ENCODE measurements at places on chromosomes 6 and 20. TPM values are rescaled to one million over a fixed set of nuclear protein-coding genes. Genes with fewer than 3 reads are reported as not detected.
A peak's percentile ranks its signal among the peaks of the same experiment; 100 is the strongest.

DNA sequence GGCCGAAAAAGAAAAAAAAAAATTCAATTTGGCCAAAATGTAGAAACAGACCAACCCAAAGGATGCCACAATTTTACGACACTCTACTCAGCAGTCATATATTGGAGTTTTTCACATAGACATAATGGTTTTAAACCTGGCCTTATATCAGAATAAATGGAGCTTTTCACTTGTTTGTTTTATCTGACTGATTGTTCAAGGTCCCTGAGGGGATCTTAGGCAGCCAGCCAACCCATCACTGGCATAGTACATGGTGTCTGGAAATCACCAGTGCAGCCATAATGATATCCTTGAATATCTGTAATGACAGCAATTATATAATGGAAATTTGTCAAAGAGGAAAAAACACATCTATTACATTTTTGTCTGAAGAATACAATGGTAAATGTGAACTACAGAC is 96.9 kb downstream of the PRSS35 start:
- DNase-seq: no peak

- peak; percentile 79 for DNase-seq
Measured at GRCh38 chr6:84976526-84977362, 212.3 kb upstream of the TBX18 start.

- DNase-seq: peak; percentile 95
Measured at GRCh38 chr6:112683926-112684325, 336.8 kb downstream of the RFPL4B start.

- no peak for DNase-seq
Measured at GRCh38 chr20:25191051-25191450, 4.5 kb upstream of the ENTPD6 start.

DNA sequence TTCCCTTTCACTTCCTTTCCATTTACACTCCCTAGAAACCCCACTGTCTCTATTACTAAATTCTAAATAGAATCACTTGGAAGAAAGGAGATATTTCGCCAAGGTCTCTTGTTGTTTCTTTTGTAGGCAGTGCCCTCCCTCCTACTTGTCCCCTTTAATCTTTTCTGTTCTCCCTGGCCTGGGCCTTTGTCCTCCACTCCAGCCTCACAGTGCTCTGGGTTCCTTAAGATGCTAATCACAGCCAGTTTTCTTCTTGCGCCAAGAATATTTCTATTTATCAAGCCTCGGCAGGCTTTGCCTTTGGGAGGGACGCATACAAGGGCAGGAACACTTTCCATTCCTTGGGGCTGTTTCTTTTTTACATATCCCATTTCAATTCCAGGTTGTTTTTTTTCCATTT is 520.6 kb upstream of the CHD6 start:
- no peak for DNase-seq

- no peak for DNase-seq
Measured at GRCh38 chr6:107540465-107540857, 50.5 kb downstream of the SOBP start.

GRCh38 chr6:14665827-14666724 is 548.5 kb downstream of the CD83 start:
- DNase-seq: peak; percentile 59

GRCh38 chr20:35618263-35619131 is 2.9 kb downstream of the SPAG4 start:
- DNase-seq: peak; percentile 59

DNA sequence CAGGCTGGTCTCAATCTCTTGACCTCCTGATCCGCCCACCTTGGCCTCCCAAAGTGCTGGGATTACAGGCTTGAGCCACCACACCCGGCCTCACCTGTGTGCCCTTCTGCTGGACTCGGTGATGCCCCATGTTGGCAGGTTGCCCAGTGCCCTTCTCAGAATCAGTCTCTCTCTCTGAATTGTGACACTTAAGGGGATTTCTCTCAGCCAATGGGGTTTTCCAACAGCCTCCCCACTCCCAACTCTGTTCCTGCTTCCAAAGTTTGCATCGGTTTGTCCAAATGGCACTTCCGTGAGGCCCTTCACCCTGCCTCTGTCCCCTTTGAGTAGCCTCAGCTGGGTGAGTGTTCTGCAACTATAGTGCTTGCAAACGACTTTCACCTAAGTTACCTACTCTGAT is 3.1 kb upstream of the MRPS10 start:
- DNase-seq: no peak

GRCh38 chr6:7074870-7075269 is 32.9 kb upstream of the RREB1 start:
- no peak for DNase-seq

DNA sequence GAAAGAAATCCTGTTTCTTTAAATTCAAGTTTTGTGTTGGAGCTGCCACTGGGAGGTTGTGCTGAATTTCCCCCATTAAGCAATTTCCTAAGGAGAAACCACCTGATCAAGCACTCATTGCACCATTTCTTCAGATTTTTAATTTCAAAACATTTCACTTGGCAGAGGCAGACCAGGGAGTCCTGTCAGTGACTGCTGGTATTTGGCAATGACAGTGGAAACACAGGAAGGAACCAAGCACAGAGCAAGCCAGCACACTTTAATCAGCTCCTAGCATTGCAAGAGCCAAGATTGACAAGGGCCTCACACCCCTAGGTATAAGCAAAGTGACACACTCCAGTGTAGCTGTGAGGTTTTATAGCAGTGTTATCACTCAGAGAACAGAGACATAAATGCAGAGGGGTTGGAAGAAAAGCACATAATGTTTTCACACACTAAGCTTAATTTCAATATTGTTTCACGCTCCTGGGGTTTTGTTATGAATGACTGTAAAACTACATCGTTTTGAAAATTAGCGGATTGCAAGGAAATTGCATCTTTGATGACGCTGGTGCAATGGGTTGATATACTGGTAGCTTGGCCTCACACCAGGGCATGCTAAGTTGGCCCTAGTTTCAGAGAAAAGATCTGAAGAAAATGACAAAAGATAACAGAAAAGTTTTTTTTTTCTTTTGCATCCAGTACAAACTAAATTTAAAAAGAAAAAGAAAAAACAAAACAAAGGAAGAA is 768.4 kb downstream of the TFAP2A start:
- DNase-seq: peak; percentile 36

DNA sequence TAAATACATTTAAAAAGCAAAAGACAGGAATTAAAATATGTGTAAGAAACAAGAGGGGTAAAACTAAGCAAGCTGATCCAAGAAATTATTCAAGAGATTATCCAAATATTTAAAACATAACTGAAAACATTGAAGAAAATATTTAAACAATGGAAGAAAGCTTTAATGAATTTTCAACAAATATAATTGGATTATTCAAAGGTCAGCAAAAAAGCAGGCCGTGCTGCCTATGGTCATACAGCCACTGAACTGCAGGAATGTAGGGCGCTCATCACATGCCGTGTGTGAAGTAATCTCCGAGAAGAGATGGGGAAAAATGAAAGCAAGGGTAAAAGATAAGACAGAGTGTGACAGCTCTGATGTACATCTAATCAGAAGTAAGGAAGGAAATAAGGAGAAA is 1195.4 kb upstream of the EYS start:
- DNase-seq: no peak

DNA sequence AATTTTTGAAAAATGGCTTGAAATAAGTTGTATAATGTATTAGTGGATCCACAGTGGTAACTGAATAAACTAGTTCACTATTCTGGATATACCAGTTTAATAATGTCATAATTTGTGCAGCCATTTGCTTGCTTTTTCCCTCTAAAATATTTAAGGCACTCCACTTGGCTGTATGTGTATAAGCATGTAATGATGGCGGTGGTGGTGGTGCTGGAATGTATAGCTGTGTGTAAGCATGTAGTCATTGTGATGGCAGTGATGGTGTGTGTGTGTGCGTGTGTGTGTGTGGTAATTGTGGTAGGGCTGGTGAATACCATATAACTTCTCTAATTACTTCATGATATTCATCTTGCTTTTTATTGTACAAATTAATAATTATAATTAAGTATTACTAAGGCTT is 89.2 kb upstream of the HIVEP1 start:
- DNase-seq: no peak

- no peak for DNase-seq
Measured at GRCh38 chr20:19621072-19621471, 137.0 kb upstream of the RIN2 start.

DNA sequence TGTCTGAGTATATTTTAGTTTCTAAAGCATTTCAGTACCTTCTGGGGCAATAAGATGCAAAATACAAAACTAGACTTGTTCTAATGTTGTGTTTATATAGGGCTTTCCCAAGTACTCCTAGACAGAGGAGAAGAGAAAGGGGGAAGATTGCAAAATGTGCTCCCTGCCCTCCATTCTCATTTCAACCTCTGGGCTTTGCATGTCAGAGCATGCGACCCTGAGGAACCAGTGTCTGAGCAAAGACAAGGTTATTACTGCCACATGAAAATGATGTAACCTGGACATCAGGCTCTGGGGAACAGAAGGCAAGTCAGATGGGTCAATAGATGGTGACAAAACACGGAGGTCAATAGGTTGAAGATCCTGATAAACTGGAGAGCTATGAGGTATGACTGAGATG is 253.5 kb upstream of the TCF21 start:
- DNase-seq: no peak

DNA sequence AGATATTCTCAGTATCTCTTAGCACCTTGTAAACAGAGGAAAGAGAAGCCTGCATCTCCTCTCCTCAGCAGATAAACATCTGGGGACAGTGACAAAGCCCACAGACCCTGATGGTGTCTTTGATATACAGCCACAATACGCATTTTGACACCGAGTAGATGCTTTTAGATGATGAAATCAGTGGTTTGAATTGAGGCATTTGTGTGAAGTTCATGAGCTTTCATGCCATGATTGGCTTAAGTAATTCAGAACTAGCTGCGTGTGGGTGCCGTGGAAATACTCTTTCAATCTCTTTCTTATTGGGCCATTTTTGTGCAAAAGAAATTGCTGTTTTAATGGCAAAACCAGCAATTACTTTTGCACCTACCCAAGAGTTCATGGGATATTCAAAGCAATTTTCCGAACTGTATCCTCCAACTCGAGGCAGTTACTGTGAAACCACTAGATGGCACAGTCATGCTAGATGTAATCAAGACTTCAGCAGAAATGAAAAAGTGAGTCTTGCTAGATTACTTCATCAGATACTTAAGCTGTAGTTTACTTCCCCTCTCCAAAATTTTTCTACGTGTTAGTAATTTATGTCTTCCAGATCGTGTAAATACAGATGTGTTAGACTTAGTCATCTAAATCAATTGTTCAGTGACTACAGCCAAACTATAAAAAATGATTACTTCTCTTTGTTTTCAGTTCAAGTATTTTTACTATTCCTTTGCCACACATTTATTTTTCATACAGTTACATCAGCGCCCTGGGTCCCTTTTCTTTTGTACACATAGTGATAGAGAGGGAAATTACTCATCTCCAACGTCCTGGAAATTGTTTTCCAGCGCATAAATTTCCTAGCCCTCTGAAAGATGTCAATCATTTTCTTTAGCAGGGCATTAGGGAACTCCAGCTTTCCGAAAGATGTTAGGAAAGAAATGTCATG is 49.4 kb downstream of the IYD start:
- DNase-seq: peak; percentile 96

GRCh38 chr20:44728801-44729443 is 13.8 kb downstream of the CCN5 start:
- DNase-seq: peak; percentile 64

DNA sequence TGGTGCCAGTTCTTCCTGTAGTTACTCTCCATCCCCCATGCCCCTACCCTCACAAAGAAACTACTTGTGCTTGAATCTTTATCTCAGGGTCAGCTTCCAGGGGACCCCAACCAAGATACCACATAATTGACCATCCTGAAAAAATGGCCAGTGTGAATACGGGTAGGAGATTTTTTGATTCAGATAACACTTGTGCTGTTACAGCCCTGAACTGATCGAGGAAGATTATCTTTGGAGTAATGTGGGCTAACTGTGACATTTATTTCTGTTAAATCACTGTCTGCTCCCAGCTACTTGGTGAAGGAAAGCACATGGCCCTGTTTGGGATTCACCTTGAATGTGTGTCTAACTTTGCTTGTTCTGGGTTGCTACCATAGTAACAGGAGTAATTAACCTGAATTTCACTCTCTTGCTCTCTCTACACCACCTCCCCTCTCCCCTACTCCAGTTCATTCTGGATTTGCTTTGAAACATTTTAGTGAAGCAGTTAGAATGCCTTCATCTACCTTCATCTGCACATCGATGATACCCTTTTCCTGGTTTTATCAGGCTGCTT is 219.6 kb upstream of the CHD6 start:
- DNase-seq: no peak

The GJA10 gene
- polyA plus RNA-seq: not detected

The DEFB132 gene
- polyA plus RNA-seq: not detected

The FRMD1 gene
- 0.30 TPM for polyA plus RNA-seq

The APOBEC2 gene
- polyA plus RNA-seq: 454 TPM

The FAM50B gene
- polyA plus RNA-seq: 6.2 TPM

The COL19A1 gene
- 3.7 TPM for polyA plus RNA-seq

The SGK2 gene
- 2.0 TPM for polyA plus RNA-seq

The MYLK4 gene
- polyA plus RNA-seq: 11.1 TPM

The CCM2L gene
- 5.2 TPM for polyA plus RNA-seq

The C6orf15 gene
- not detected for polyA plus RNA-seq

The TOMM34 gene
- 14.5 TPM for polyA plus RNA-seq

The PRICKLE4 gene
- 2.2 TPM for polyA plus RNA-seq

The ZNF337 gene
- polyA plus RNA-seq: 20.1 TPM

The SYNDIG1 gene
- polyA plus RNA-seq: 4.4 TPM

The CNKSR3 gene
- polyA plus RNA-seq: 12.0 TPM

The ISM1 gene
- polyA plus RNA-seq: 4.2 TPM

All from muscle of leg (tissue), 16 donors.